ENCODE measurements at places on chromosomes 5 and 9.

DNA sequence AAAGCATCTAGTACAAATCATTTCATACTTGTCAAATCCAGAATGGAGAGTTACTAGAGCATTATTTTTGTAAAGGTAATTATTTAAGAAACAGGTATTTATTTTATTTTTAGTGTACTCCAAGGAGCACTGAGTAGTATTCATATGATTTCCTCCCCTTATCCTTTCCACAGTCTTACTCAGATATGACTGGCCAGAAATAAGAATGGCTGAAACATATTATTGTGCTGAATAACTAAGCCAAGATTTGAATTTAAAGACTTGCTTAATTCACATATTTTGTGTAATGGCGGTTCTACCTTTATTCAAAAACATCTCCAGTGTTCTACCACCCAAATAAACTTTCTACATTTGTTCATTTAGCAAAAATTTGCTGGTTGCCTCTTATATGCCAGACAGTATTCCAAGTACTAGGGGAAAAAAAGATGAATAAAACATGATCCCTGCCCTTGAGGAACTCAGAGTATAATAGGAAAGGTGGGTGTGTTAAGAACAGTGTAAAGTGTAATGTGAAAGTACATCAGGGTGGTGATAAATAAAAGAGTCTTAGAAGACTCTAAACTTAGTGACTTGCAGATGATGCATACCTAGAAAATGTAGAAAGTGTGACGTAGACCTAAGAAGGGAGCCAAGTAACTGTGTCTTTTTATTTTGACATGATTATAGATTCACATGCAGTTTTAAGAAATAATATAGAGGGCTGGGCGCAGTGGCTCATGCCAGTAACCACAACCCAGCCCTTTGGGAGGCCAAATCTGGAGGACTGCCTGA, 110.4 kb upstream of the GRHPR start:
- no peak for DNase-seq

- DNase-seq = no peak
These were observed 192.3 kb downstream of the PALM2AKAP2 start for GRCh38 chr9:109972026-109972882.

GRCh38 chr9:115396071-115396529, 278.1 kb upstream of the TNC start:
- DNase-seq = no peak

- DNase-seq = no peak
These were observed 39.0 kb upstream of the CACNA1B start for GRCh38 chr9:137838576-137838975.

GRCh38 chr5:10366310-10367272, 13.1 kb downstream of the MARCHF6 start:
- DNase-seq = no peak

DNA sequence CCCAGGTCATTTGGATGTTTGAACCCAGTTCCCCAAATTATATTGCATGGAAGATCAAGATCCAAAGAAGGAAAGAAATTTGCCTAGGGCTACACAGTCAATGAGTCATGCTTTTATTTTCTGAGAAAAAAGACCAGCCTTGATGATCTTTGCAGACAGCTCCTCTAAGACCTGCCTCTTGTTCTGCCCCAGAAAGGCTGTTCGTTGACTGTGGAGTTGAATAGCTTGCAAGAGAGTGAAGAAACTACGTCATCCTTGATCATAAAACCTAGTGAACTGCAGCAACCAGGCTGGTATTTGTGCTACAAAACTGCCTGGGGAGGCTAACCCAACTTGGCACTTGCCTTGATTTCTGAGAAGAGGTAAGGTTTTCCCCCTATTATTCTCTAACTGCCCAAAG, 263.9 kb downstream of the PAPPA start:
- no peak for DNase-seq

DNA sequence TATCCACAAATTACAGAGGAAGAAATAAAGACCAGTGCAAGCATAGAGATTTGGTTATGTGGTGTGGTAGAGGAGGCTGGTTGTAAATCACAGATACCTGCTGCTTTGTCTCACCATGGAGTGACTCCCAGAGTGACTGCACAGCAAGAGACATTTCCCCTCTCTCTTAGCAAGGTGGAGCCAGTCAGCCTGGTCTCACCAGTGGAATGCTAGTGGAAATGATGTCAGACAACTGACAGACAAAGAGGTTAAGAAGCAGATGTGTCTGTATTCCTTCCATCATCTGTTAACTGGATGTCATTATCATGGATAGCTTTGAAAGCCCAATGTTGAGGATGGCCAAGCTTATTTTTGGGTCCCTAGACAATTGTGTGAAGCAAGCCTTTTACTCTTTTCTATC, 509.4 kb upstream of the SEMA6A start:
- no peak for DNase-seq

- no peak for DNase-seq
These were observed 116.1 kb upstream of the BNC2 start for GRCh38 chr9:16986556-16986955.

GRCh38 chr9:135561391-135562234, at the start of gene PAEP:
Gene PAEP (plus strand): TSS chr9:135561756.
- no peak for DNase-seq

DNA sequence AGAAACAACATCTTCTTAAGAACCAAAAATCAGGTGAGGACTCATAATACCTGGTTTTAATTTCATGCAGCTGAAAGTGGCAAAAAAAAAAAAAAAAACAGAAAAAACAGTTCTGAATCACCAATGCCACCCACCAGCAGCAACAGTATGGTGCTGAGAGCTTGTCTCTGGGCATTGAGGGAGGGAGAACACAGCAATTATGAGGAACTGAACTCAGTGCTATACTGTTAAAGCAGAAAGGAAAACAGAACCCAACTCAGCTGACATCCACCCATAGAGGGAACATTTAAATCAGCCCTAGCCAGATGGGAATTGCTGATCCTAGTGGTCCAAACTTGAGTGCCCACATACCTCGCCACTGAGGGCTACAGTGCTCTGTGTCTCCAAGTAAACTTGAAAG, 657.9 kb downstream of the ACTL7B start:
- DNase-seq = no peak

GRCh38 chr9:123225374-123225813, 43.0 kb downstream of the STRBP start:
- DNase-seq = no peak

DNA sequence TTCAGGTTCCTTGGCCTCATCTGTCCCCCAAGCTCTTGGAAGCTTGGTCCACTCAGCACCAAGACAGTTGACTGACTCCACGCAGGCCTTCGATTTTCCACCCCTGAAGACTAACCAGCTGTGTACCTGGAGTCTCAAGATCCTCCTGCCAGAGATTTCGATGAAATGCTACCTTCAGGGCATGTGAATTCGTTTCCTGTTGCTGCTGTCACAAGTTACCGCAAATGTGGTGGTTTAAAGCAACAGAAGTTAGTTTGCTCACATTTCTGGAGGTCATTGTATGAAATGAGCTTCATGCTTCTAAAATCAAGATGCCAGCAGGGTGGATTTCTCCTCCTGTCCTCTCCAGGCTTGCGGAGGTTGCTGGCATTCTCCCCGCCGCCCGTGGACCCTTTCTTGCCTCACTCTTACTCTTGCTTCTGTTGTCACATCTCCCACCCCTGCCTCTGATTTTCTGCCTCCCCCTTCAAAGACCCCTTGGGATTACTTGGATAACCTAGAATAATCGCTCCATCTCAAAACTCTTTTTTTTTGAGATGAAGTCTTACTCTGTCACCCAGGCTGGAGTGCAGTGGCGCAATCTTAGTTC, 27.6 kb upstream of the RETREG1 start:
- no peak for DNase-seq

DNA sequence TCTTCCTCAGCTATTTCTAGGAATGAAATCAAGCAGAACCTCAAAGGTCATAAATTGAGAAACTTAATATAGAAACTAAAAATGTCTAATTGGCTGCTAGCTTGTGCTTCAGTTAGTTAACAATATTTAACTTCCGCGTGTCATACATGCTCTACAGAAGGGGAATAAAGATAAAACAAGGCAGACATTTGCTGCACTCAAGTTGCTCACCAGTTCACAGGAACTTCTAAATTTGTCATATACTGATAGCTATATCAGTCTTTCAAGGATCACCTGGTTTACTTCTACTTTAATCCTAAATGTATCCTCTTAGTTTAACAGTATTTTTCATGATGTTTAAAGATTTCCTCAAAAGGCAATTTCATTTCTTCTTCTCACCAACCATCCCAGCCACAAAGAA, 8.4 kb downstream of the CCNH start:
- DNase-seq = no peak

DNA sequence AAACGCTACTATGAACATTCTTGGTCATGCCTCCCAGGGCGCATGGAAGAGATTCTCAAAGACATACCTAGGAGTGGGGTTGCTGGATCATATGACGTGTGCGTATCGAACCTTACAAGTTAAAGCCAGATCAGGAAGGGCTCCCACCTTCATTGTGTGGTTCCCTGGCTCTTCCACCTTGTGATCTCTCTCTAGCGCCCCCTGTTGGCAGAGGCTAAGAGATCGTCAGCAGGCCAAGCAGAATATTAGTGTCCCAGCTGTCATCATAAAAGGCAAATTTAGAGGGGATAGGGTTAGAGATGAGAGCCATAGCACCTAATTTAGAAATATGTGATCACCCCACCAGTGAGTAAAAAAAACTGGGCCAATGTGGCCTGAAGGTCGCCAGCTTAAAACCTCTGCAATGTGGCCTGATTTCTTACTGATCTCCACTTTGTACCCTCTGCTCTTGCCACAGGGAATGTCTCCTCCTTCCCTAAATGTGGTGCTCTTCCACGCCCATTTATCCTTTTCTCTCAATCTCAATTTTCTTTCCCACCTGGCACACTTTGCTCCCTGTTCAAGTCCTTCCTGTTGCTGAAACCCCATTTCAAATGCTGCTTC, 91.7 kb upstream of the SHB start:
- peak; percentile 35 for DNase-seq

Data from effector CD8-positive, alpha-beta T cell (primary cell).